ENCODE measurements at places on chromosomes 13 and 19.

DNA sequence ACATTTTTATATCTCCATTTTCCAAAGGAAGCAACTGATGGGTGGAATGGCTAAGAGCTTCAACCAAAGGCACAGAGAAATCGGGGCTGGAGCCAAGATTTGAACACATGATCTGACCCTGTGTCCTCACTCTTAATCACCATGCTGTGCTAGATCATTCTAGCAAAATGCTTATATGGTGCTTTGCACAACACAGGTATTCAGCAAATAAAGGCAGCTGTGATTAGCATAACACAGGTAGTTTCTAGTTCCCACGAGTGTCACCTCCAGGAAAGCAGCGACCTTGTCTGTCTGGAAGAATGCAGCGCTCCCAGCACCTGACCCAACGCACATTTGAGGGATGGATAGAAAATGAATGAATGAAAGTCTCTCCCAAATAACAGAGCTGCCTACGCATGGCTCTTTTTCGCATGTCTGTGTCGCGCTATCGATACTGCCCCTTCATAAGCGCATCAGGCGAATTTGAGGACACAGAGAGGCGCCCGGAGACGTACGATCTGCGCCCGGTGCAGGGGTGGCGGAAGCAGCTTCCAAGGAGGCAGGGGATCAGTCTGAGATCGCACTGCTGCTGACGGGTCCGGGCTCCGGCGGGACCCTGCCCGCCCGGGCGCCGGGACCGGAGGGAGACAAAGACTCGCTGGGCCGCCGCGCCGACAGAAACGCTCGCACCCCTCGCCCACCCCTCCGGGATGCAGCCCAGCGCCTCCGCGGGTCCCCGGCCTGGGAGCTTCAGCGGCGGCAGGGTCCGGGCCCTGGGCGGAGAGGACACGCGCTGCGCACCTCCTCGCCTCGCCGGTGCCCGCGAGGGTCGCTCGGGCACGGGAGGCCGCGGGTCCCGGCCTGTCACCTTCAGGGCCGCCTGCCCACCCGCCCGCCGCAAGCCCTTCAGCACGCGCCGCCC lies 609 bp downstream of the EPS15L1 start:
- peak; percentile 2 for DNase-seq

- no peak for DNase-seq
Measured at GRCh38 chr13:91368101-91368500, 20.6 kb downstream of the MIR17HG start.

GRCh38 chr13:62123409-62123808 lies 707.8 kb upstream of the PCDH20 start:
- DNase-seq: no peak

- DNase-seq: no peak
Measured at GRCh38 chr19:51009061-51009891, 7.9 kb upstream of the KLK8 start.

GRCh38 chr19:29505097-29505824 lies 20.5 kb upstream of the VSTM2B start:
- DNase-seq: no peak

- no peak for DNase-seq
Measured at GRCh38 chr13:101654883-101655282, 202.4 kb downstream of the ITGBL1 start.

- DNase-seq: no peak
Measured at GRCh38 chr19:6039566-6040225, 61.8 kb upstream of the RANBP3 start.

- DNase-seq: no peak
Measured at GRCh38 chr13:106468207-106468606, 67.3 kb downstream of the EFNB2 start.

- no peak for DNase-seq
Measured at GRCh38 chr19:28333909-28334308, 879.0 kb downstream of the UQCRFS1 start.

DNA sequence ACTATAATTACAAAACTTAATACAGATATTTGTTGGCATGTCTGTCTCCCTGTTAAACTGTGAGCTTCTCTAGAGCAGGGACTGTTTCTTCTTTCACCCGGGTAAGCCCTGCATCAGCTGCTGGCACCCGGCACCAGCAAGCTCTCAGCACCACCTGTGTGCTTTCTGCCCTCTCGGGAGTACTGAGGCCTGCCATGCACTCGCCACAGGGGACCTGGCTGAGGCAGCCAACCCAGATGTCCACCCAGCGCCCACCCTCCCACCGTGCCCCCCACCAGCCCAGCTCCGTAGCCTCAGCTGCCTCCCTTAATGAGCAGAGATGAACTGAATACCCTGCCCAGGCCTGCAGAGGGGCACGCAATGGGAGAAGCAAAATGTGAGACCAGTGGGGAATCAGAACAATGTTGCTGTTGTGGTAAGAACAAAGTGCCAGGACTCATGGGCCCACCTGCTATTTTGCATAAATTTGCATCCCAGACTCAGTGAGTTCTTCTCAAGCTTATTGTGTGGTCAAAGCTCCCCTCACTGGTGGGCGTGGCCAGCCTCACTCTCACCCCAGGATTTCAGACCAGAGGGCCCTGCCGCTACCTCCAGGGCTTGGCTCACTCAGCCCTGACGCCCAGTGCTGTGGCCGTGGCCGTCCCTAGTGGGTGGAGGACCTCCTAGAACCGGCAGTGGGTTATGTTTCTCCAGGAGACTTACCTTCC lies 14.6 kb upstream of the SERPINE3 start:
- DNase-seq: no peak

DNA sequence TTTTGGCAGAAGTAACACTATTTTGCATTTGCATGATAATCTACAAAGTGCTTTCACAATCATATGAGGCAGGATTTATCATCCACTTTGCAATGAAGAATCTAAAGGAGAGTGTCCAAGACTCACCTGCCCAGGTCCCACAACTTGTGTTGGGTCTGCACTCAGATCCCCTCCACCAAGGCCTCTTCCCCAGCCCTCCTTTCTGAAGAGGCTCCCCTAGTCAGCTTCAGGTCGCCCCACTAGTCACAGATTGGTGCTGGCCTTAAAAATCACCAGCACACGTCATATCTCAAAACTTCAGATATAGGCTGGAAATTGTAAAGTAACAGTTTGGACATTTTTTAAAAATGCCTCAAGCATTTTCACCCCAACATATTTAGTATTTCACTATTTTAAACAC lies 17.5 kb downstream of the ATP7B start:
- no peak for DNase-seq

DNA sequence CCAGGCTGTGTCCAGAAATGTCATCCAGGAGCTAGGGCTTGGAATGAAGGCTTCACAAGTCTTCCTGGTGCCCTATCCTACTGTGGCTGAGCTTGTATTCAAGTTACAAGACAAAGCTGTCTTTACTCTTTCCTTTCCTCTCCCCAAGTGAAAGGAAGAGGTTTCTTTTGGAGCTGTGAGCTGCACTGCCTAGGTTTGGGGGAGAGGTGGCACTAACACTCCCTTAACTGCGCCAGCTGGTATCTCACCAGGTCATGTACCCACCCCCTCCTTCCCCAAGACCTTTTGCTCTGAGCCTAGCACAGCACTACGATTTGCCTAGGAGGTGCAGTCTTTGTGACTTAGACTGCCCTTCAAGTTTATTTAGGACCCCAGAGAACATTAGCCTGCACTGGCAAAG lies 2053.6 kb upstream of the PRR20A start:
- no peak for DNase-seq

DNA sequence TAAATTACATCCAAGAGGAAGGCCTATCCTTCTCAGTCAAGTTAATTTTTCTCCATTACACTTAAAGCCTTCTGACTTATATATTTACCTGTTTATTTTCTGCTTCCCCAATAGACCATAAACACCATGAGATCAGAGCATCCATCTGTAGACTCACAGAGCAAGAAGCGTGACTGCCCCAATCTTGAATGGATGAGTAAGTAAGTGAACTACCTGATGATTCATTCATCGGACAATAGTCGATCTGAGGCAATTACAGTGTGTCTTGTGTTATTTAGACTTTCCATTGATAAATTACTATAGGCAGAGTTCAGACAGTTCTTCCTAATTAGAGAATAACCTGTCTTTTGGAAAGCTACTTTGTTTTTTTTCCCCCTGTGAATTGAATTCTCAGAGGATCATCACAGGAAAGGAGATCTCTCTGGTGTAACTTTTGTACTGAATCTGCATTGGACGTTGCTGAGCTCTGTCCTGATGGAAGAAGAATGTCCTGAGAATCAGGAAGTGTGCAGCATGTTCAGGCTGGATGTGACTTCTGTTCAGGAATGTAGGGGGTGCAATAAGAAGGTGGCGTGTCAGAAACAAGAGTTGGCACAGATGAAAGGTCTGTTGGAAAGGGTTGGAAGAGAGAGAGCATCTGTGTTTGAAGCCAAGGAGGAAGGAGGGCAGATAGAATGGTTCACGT lies 367.0 kb downstream of the NALCN start:
- DNase-seq: no peak

- no peak for DNase-seq
Measured at GRCh38 chr13:34343413-34343940, 525.5 kb downstream of the RFC3 start.

- no peak for DNase-seq
Measured at GRCh38 chr13:21328836-21329477, 130.1 kb downstream of the ZDHHC20 start.

GRCh38 chr19:33863436-33863835 lies 66.8 kb downstream of the KCTD15 start:
- DNase-seq: no peak

DNA sequence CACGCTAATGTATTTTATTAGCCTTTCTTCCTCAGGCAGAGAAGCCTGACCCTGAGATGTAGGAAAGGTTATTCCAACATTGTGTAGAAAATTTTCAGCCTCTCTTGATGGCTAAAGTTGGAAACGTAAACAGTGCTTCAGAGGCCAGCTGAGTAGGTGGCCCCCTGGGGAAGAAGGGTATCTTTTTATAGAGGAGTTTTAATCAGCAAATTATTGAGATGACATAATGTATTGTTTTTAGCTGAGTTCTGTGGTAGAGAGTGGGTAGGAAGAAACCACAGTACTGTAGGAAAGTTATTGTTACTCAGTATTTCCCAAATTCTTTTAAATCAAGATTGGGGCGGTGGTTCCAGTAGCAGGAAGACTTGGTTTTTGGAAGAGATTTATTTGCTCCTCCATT lies 268.8 kb downstream of the DLEU7 start:
- DNase-seq: no peak

GRCh38 chr19:18450021-18450930 lies 12.3 kb upstream of the ISYNA1 start:
- DNase-seq: no peak

- no peak for DNase-seq
Measured at GRCh38 chr13:31053091-31053490, 108.6 kb downstream of the HSPH1 start.

DNA sequence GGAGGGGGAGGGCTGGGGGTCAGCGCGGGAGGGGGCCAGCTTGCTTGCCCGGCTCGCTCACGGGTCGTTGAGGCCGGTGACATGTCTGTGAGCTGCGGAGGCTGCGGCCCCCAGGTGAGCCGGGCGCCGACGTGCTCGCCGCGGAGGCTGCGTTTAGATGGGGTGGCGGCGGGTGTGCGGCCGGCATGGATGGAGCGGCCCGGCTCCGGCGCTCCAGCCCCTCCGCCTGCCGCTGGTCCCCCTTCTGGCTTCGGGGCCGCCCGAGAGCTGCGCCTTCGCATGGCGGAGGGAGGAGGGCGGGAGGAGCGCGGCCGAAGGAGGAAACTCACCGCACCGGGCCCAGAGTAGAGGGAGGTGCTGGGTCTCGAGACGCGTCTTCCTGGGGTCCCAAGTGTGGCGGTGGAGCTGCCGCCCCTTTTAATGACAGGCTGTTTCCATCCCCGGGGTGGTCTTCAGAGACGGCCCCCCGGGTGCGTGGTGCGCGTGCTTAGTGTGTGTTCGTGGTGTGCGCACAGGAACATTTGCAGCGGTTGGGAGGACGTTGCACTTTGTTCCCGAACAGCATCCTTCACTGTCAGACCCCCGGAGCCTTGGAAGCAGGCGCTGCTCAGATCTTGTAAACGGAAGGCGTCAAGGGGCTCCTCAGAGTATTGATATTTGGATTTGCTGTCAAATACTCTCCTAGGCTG lies at the start of gene AKAP11:
Gene AKAP11 (plus strand): TSS at position 38 of the 689 bp plus-strand sequence. CDS start 14,197 bp downstream, outside the sequence.
- DNase-seq: peak; percentile 11

- no peak for DNase-seq
Measured at GRCh38 chr13:67769063-67769986, 539.2 kb upstream of the PCDH9 start.

DNA sequence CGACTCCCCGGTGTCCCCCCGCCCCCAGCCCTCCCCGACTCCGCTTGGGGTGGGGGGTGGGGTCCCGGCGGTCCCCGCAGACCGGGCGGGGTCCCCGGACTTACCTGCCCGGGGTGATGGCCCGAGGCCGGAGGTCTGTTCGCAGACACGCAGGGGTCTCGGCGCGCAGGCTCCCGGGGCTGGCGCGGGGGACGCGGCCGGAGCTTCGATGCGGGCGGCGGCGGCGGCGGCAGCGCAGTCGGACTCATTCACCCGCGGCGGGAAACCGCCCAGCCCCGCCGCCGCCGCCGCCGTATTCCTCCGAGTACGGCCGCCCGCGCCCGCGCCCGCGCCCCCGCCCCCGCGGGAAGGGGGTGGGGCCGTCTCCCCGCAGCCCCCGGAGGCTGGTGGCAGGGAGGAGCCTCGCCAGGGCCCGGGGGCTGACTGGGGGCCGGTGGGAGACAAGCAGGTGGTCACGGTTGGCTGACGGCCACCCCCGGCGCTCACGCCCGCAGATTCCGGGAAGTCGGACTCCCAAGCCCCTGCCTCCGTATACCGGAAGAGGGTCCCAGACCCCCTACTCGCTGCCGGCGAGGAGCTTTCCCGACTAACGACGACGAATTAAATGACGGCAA lies at the start of gene C2CD4C:
Gene C2CD4C (minus strand): TSS at position 246 of the 614 bp plus-strand sequence. CDS start 786 bp downstream, outside the sequence.
- DNase-seq: no peak

- DNase-seq: no peak
Measured at GRCh38 chr13:99230991-99231390, 27.2 kb downstream of the GPR18 start.

- no peak for DNase-seq
Measured at GRCh38 chr19:48121909-48122371, 11.3 kb upstream of the PLA2G4C start.

DNA sequence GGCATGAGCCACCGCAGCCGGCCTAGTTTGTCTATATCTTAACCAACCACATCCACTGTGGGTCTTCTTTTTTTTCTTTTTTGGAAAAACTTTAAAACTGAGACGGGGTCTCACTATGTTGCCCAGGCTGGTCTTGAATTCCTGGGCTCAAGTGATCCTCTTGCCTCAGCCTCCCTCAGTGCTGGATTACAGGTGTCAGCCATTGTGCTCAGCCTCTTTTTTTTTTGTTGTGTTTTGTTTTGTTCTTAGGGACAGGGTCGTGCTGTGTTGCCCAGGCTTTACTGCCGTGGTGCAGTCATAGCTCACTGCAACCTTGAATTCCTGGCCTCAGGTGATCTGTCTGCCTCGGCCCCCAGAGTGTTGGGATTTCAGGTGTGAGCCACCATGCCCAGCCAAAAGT lies 7.4 kb downstream of the SNRNP70 start:
- DNase-seq: no peak

- no peak for DNase-seq
Measured at GRCh38 chr19:36236304-36236945, 21.5 kb downstream of the ZNF146 start.

GRCh38 chr19:31952693-31953092 lies 392.7 kb upstream of the ZNF507 start:
- DNase-seq: no peak

All from stimulated activated CD8-positive, alpha-beta memory T cell treated with anti-CD3 and anti-CD28 coated beads, Interleukin-7, amount 100 ng/mL, for 48 hours (primary cell).